Neural crest cell (in vitro differentiated cells): ENCODE measurements at places on chromosomes 6 and 20. TPM values are rescaled to one million over a fixed set of nuclear protein-coding genes. Genes with fewer than 3 reads are reported as not detected.

GRCh38 chr20:63101781-63102720 is 95.3 kb upstream of the BHLHE23 start:
- DNase-seq, result no peak
- peaks cover 6% of the 10 kb centered on the region for H3K4me1 ChIP-seq
- H3K4me3 ChIP-seq, result peak overlapping the region; percentile 67
- no peaks in the 10 kb centered on the region for H3K36me3 ChIP-seq

DNA sequence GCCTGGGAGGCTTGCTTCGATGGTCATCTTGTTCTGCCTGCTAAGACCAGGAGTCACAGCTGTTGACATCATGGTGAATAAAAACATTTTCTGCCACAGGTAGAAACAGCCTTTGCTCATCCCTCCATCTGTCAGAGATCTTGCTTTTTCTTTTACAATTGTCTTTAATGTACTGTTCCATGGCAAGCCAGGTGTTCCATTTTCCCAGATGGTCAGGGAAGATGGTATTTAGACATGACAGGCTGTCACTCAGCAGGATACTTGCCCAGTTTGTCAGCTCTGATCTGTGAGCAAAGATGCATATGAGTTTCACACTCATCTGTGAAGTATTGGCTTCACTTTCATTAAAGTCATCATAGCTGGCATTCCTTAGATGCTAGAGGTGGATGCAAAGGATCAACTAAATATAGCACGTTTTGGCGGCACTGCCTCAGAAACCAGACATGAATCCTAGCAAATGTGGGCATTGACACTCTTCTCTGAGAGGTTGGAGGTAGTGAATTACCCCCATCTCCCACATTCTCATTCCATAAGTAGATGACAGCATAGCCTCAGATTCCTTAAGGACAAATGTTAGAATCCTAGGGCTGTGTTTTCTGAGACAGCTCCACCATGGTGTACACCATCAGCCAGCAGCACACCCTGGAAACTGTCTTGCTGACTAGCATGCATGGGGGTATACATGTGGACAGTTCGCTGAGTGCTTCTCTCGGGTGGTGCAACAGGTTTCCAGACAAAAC is 4.2 kb downstream of the SSTR4 start:
- H3K4me1 ChIP-seq, result no peaks in the 10 kb centered on the region
- H3K4me3 ChIP-seq, result no peak overlapping the region
- no peak overlapping the region for H3K27ac ChIP-seq
- H3K36me3 ChIP-seq, result no peaks in the 10 kb centered on the region
- peaks cover 96% of the 10 kb centered on the region for H3K27me3 ChIP-seq

Gene OR12D1
- not detected in 2 replicates for total RNA-seq

DNA sequence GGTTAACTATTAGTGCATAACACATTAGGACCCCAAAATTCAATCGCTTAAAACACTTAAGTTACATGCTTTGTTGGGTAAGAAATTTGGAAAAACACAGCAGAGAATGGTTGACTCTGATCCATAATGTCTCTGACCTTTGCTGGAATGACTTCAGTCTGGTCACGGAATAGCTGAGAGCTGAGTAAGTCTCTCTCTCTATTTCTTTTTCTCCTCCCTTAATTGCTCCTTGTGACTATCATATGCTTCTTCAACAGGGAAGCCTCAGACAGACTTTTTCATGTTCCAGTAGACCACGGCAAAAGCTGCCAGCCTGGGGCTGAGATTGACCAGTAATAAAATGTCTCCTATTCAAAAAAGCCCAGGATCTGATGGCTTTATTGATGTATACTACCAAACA is 4.8 kb downstream of the OR12D1 start:
- H3K36me3 ChIP-seq, result no peaks in the 10 kb centered on the region
- no peak overlapping the region for H3K27ac ChIP-seq
- H3K4me1 ChIP-seq, result no peaks in the 10 kb centered on the region
- DNase-seq, result no peak

- H3K4me1 ChIP-seq, result peaks cover 11% of the 10 kb centered on the region
- H3K4me3 ChIP-seq, result peak overlapping the region; percentile 27
- DNase-seq, result no peak
- peaks cover 98% of the 10 kb centered on the region for H3K27me3 ChIP-seq
- no peak overlapping the region for H3K27ac ChIP-seq
- no peaks in the 10 kb centered on the region for H3K36me3 ChIP-seq
Observed at GRCh38 chr20:21704408-21705385, 767 bp upstream of the PAX1 start.

Gene TSPO2
- not detected in 2 replicates for total RNA-seq

Gene CFAP206
- 0.86 and 0.93 TPM in 2 replicates for total RNA-seq

Gene C20orf141
- not detected in 2 replicates for total RNA-seq

Gene LEMD2
- 63.6 and 71.1 TPM in 2 replicates for total RNA-seq

- no peaks in the 10 kb centered on the region for H3K36me3 ChIP-seq
- DNase-seq, result no peak
- no peaks in the 10 kb centered on the region for H3K27me3 ChIP-seq
- H3K4me1 ChIP-seq, result no peaks in the 10 kb centered on the region
- no peak overlapping the region for H3K4me3 ChIP-seq
Observed at GRCh38 chr6:74074645-74075044, 378.6 kb downstream of the CD109 start.

DNA sequence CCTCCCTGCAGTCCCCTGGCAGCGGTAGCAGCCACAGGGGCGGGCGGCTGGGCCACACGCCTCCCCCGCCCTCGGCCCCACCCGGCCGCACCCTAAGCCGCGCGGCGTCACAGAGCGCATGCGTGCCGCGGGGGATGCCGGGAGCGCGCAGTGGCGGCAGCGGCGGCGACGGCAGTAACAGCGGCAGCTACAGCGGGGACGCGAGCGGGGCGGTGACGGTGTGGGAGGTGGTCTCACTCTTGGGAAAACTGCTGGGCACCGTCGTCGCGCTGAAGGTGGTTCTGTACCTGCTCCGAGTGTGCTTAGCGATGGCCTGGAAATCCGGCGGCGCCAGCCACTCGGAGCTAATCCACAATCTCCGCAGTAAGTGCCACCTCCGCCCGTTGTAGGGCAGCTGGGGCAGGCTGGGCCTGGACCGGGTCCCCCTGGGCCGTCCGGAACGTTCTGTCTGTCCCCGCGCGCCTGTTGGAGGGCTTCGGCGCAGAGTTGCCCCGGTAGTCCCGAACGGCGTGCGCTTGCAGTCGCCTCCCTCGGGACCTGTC is at the start of gene PCMT1:
Gene PCMT1 (plus strand): TSS at position 148 of the 542 bp plus-strand sequence. CDS start 161 bp downstream, at position 309.
- no peaks in the 10 kb centered on the region for H3K36me3 ChIP-seq
- H3K4me1 ChIP-seq, result peaks cover 34% of the 10 kb centered on the region
- DNase-seq, result peak; percentile 78
- H3K27me3 ChIP-seq, result no peaks in the 10 kb centered on the region
- H3K4me3 ChIP-seq, result peak within 1 kb of the TSS; percentile 92
- H3K27ac ChIP-seq, result peak within 1 kb of the TSS; percentile 96

DNA sequence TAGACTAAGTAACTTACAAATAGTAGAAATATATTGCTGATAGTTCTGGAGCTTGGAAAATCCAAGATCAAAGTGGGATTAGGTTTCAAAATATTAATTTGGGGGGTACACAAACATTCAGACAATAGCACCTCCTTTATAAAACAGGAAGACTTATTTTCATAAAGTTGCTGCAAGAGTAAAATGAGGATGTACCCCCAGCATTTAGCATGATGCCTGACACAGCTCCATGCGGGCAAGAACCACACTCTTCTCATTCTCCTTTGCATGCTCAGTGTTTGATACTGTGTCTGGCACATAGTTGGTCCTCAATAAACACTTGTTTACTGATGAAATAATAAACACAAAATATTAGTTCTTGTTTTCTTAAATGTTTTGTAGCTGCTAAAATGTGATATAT is 332.9 kb downstream of the TFAP2A start:
- no peak for DNase-seq
- H3K4me3 ChIP-seq, result no peak overlapping the region
- H3K27me3 ChIP-seq, result no peaks in the 10 kb centered on the region
- H3K4me1 ChIP-seq, result no peaks in the 10 kb centered on the region
- no peaks in the 10 kb centered on the region for H3K36me3 ChIP-seq
- no peak overlapping the region for H3K27ac ChIP-seq
